ENCODE measurements at places on chromosomes 1 and 21.
A peak's percentile ranks its signal among the peaks of the same experiment; 100 is the strongest.

DNA sequence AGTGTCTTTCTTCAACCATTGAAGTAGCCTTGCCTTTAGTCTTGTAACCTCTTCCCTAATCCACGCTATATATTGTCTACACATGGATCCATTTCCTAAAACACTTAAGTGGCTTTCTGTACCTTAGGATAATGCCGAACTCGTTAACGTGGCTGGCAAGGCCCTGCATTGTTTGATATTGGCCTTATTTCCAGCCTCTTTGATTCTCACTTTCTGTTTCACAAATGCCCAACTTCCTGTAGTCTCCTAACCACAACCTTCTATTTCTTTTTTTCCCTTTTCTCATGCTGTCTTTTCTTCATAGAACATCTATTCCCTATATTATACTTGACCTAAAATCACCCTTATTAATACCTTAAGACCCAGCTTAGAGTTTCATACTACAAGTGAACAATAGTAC, 536.0 kb downstream of the LMO4 start:
- no peak for DNase-seq

- no peak for DNase-seq
Measured at GRCh38 chr1:116453481-116453880, 80.4 kb downstream of the ATP1A1 start.

- DNase-seq: no peak
Measured at GRCh38 chr21:21200103-21200938, 202.1 kb downstream of the NCAM2 start.

DNA sequence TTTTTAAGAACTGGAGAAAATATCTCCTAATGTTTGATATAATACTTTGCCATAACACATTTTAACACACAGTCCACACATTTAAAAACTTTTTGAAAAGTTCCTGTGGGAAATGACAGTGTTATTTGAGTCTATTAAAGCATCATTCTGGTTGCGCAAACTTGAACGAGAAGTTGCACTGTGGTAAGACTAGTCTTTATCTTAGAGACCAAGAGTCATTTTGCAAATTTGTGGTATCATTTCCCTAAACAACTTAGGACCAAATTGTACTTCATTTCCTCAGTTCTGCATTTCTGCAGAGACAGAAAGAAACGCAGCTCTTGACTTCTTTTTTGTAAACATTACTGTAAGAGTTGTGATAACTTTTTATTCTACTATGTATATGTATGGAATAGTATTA, at the start of gene RGS18:
TSS of gene RGS18 (plus strand) at position 282 of the 400 bp plus-strand sequence. CDS start 176 bp downstream, outside the sequence.
- DNase-seq: no peak

- DNase-seq: no peak
Measured at GRCh38 chr21:39595465-39595864, 17.3 kb upstream of the B3GALT5 start.

DNA sequence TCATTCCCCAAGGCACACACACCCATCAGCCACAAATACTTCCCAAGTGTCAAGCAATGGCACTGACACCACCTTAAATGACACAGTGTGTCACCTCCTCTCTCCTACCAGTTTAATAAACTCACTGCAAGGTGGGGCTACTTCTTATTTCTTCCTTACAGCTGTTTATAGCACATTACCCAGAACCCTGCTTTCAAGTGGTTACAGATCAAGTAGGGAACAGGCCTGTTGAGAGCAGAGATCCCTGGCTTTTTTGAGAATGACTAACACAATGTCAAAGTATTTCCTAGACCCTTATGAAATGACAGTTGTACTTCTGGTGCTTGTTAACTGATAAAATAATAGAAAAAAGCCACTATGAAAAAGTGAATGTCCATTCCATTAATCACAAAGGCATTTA, 19.8 kb downstream of the ZBTB17 start:
- DNase-seq: no peak

DNA sequence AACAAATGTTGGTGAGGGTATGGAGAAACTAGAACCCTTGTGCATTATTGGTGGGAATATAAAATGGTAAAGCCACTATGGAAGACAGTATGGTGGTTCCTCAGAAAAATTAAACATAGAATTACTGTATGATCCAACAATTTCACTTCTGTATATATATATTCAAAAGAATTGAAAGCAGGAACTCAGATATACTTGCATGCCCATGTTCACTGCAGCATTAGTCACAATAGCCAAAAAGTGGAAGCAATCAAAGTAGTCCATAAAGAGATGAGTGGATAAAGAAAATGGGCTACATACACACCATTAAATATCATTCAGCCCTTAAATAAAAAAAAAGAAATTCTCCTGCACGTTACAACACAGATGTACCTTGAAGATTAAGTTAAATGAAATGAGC, 34.1 kb downstream of the ABL2 start:
- DNase-seq: no peak

DNA sequence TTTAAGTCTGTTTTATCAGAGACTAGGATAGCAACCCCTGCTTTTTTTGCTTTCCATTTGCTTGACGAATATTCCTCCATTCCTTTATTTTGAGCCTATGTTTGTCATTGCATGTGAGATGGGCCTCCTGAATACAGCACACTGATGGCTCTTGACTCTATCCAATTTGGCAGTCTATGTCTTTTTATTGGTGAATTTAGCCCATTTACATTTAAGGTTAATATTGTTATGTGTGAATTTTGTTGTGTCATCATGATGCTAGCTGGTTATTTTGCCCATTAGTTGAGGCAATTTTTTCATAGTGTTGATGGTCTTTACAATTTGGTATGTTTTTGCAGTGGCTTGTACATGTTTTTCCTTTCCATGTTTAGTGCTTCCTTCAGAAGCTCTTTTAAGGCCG, 50.7 kb upstream of the PDE4B start:
- DNase-seq: no peak

- DNase-seq: no peak
Measured at GRCh38 chr1:201713086-201713810, 115.7 kb upstream of the IPO9 start.

DNA sequence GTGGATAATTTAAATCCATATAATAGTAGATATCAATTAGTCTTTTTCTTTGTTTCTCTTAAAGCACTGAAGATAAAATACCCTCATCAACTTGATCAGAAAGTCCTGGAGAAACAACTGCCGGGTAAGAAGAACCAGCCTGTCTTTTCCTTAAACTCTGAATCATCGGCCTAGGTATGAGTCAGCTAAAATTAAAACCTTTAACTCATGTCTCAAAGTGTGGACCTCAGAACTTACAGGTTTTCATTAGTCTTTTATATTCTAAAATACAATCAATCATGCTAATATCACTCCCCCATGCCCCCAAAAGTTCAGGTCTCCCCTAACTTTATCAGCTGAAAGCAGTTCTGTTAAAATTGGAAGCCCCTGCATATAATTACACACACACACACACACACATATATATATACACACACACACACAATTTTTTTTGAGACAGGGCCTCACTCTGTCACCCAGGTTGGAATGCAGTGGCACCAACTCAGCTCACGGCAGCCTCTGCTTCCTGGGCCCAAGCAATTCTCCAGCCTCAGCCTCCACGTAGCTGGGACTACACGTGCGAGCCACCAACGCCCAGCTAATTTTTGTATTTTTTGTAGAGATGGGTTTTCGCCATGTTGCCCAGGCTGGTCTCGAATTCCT, 61.3 kb downstream of the B3GALNT2 start:
- DNase-seq: no peak

DNA sequence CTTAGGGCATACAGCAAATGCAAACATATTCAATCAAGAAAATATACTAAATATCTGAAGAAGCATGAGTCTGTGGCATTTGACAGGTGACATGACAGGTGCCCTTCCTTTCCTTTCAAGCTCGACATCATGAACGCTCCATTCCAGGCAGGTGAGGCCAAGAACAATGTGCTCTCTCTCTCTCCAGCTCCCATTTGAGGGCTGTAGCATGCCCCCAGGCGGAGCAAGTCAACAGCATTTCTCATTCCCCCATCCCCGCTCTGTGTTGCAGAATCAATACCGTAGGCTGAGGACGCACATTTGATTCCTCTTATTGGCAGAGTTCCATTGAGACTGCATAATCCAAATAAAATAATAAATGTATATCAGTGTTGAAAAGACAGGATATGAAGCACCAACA, 24.6 kb upstream of the PLPPR4 start:
- DNase-seq: no peak

GRCh38 chr1:93685918-93686317, 4.3 kb upstream of the BCAR3 start:
- DNase-seq: no peak

DNA sequence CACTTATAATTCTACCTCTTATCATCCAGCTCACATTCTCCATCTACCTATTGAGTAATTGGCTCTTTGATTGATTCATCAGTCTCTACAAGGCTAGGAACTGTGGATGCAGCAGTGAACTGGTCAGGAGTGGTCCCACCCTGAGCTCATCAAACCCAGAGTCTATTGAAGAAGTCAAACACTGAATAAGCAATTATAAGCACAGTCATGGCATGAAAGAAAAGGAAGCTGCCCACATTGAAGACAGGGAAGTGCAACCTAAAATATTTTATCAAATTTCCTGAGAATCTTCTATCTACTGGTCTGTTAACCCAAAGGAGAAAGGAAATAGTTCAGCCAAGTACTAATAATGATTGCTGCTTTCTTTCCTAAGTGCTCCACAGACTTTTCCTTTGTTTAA, 35.7 kb downstream of the ACP6 start:
- DNase-seq: no peak

- DNase-seq: peak; percentile 39
Measured at GRCh38 chr1:1000357-1001056, 610 bp upstream of the HES4 start.

DNA sequence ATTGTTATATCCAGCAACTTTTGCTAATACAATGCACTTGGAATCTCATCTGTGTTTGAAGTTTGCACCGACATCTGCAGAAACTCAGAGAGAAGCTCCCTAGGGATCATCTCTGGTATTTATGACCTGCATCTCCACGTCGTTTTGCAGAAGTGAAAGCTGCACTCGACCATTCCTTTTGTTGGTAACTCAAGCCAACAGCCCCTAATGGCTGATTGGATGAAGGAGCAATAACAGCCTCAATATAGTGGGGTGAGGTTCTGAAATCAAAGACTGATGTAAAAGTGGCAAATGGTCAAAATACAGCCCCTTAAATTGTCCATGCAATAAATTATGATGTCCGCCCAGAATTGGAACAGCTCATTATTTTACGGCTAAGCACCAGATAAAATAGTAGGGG, 344.2 kb upstream of the KAZN start:
- DNase-seq: no peak

DNA sequence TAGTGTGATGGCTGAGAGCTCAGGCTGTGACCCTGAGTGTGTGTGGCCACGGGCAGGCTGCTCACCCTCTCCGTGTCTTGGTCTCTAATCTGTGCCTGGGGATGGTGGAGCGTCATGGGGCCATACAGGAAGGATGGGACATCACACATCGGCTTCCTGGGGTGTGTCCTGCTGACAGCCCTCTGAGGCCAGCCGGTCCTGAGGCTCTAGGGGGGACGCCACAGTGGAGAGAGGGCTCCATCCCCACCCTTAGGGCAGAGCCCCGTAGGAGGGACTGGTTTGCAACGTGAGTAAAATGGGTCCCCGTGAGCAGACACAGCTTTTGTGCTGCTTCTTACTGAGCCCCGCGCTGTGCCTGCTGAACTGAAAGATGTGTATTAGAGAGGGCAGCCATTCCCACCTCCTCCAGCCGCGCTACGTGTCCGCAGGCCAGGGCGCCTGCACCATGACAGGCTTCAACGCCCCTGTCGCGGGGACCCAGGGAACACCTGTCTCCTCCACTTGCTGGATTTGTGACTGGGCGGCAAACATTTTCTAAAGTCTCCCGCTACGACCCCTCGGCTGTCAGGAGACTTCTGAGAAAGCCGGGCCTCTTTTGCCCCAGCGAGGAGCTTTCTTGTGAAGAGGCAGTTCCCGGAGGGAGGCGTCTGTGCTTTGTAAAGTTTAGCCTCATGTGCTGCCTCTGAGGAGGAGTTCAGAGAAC, 8.1 kb downstream of the COL18A1 start:
- no peak for DNase-seq

- DNase-seq: no peak
Measured at GRCh38 chr1:2350911-2351655, 40.3 kb downstream of the MORN1 start.

GRCh38 chr1:67818162-67818561, 15.1 kb downstream of the GNG12 start:
- DNase-seq: no peak

- no peak for DNase-seq
Measured at GRCh38 chr1:232886271-232886670, 64.1 kb upstream of the NTPCR start.

DNA sequence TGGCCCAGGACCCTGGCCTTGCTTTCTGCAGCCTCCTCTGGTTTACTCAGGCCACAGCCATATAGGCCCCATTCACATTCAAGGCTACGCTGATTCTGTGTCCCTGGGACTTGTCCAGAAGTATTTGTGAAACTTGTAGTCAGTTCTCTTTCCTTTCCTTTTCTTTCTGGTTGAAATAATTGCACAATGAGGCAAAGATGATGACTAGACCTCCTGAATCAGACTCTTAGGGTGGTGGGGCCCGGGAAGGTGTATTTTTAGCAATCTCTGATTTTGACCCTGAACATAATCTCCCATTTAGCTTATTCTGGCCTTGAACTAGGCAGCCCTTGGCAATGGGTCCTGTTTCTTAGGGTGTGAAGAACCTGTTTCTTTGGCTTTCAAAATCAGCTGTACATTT, 39.9 kb downstream of the STUM start:
- no peak for DNase-seq

DNA sequence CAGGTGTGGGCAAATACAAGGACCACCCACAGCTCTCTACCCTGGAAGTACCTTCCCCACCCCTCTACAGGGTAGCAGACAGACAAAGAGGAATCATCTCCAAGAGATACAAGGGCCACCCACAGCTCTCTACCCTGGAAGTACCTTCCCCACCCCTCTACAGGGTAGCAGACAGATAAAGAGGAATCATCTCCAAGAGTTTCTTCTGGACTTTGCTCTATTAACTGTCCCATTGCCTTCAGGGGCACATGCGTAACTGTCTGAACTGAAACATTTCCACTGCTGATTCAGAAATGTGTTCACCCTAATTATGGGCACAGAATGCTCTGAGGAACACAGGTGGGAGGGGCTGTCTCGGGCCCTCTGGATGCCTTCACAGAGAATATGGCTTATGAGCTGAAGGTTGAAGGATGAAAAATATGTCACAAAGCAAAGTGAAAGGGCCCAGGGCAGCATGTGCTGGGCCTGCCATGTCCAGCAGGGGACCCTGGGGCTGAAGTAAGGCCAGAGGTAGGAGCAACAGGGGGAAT, 43.9 kb downstream of the ZNF281 start:
- DNase-seq: no peak

GRCh38 chr21:25790878-25791204, 56.1 kb downstream of the GABPA start:
- DNase-seq: no peak

DNA sequence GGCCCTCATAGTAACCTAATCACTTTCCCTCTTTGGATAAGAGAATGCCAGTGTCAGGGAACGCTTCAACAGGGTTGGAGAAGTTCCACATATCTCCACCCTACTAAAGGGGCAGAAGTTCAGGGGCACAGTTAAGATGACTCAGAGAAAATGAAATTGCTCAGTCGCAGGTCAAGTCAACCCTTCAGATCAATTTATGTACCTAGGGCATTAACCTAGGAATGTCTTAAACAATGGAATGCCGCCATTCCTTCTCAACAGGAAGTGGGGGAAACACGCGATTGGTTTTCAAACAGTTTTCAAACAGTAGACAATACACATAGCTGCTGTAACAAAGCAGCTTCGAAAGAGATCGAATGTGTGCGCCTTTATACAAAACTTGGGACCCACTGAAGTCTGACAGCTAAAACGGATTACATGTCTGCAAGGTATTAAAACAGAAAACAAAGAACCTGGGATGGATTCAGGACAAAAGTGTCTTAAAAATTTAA, 897 bp downstream of the SLC25A24 start:
- DNase-seq: no peak

Measured in stimulated activated CD4-positive, alpha-beta T cell treated with anti-CD3 and anti-CD28 coated beads, Interleukin-12 subunit alpha, Interleukin-12 subunit beta, amount 100 ng/mL, for 24 hours (primary cell).